ENCODE measurements at places on chromosomes 7 and 10.

GRCh38 chr7:2522780-2523433 lies 3.3 kb downstream of the LFNG start:
- no peak for DNase-seq

DNA sequence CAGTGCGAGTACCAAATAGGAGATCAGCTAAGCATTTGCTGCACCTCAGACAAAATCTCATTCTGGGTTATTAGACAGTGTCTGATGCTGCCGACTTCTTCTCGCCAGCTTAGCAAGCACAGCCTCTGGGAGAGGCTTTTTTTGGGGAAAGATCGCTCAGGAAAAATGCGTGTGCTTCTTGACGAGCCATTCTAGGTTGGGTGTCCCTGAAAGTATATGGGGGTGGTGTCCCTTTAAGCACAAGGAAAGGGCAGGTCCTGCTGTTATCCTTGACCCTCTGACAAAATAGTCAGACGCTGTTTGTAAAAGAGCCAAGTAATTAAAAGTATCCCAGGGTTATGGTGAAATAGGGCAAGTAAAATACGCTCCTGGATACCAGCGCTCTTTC lies 540.1 kb upstream of the FZD8 start:
- DNase-seq, result no peak

DNA sequence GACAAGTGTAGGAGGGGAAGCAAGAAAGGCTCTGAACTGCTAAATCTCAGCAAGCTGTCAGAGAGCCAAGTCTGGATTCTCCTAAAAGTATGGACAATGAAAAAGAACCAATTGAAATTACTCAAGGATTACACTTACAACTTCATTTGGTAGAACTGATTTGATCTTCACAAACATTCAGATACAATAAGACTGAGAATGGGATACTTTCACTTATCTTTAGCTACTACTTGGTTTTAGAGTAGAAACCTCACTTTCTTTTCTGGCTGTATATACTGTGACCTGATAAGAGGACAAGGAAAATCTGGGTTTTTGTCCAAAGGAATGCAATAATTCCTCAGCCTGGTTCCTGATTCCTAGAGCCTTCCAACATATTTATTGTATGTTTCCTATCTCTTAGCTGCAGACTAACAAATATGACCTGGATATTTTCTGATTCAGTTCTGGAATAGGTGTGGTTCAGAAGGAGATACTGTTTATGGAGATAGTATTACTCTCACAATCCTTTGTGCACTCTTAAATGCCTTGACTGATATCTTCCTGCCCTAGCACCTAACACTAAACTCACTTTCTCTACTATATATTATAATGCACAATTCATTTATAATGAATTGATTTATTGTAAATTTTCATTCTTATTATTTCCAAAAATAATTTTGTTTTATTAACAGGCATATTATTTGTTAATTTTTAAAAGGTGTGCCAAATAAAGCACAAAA lies 7.3 kb downstream of the SEMA3A start:
- DNase-seq, result no peak

- DNase-seq, result no peak
Observed at GRCh38 chr10:112793202-112793921, 156.7 kb upstream of the TCF7L2 start.

- DNase-seq, result no peak
Observed at GRCh38 chr7:70624500-70625103, 507.3 kb upstream of the GALNT17 start.

DNA sequence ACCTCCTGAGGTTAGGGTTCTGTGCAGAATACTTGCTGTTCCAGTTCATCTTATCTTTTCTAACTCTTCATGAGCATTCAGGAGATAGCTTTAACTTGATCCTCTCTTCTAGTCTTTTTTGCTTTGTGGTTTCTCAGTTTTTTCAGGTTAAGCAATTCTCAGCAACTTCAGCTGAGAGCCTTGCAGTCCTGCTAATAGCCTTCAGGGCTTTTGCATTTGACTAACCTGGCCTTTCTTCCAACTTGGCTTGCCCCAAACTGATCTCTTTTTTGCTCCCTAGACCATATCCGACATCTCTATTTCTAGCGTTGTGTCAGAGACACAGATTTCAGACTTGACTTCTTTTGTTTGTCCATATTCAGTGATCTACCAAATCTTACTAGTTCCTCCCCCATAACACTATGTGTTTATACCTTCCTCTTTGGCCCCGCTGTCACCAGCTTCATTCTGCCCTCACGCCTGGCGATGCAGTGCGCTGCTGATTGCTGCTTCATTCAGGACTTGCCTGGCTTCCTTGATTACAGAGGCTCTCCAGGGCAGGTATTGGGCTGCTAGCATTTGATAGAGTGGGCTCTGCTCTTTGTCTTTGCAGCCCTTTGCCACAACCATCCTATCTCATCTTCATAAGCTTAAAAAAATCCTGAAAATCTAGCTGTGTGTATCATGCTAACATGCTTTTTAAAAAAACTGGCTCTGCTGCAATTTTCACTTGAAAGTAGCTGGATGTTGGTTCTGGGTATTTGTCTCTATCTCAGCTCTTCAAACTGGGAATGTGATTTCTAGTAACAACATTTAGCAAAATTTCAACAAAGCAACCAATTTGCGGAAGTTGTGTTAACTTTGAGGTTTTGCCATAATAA lies 9.6 kb downstream of the CUL1 start:
- no peak for DNase-seq

DNA sequence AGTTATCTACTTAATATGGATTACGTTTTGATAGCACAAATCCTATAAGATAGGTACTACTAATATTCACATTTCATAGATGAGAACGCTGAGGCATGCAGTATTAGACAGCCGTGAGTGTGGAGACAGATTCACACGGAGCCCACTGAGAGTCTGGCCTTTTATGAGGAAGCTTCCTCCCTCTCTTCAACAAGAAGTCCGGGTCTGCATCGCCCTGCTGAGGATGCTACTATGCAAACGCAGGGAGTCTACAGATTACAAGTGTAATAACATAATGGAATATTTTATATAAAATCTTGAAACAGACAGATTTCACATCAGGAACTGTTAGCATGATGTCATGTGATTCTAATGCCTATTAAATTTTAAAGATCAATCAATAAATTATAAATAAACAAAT lies 255.9 kb upstream of the GLI3 start:
- DNase-seq, result no peak

- no peak for DNase-seq
Observed at GRCh38 chr10:122178655-122179054, 92.4 kb upstream of the BTBD16 start.

DNA sequence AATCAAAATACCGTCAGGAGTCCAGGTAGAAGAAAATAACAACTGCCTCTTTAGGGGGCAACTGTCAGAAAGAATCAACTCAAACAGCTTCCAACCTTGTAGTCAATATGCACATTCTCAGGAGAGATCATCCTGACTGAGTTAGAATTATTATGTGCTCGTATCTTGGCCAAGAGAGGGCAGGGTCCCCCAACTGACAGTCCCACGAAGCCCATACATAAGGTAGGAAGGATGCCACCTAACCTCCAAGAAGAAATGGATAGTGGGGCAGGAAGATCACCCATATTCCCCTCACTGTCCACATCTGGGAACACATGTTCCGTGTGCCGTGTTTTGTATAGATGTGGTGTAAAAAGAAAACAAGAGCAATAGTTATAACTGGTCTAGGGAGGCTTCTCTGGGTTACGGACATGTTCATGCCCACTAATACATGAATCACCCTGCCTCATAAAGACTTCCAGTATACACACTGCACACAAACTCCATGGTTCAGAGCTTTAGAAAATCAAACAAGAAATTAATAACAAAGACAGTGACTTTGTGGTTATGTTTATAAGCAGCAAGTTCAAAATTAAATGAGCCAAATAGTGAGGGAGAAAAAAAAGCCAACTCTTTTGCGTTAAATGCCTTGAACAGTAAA lies 295.6 kb downstream of the FGFR2 start:
- DNase-seq, result no peak

- DNase-seq, result no peak
Observed at GRCh38 chr7:1290026-1290678, 57.5 kb downstream of the UNCX start.

- DNase-seq, result no peak
Observed at GRCh38 chr10:514137-514671, 175.3 kb downstream of the DIP2C start.

- DNase-seq, result no peak
Observed at GRCh38 chr10:44033008-44033407, 351.9 kb downstream of the CXCL12 start.

- DNase-seq, result peak; percentile 59
Observed at GRCh38 chr10:88932539-88933256, 19.9 kb downstream of the ACTA2 start.

DNA sequence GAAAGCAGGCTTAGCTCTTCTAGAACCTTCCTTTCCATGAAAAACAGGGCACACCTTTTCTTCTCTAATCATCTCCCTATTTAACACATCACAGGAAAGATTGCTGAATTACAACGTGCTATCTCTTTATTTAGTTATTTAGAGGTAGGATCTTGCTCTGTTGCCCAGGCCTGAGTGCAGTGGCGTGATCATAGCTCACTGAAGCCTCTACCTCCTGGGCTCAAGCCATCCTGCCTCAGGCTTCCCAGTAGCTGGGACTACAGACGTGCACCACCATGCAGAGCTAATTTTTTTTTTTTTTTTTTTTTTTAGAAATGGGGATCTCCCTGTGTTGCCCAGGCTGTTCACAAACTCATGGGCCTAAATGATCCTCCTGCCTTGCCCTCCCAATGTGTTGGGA lies 251.2 kb downstream of the PRPF18 start:
- no peak for DNase-seq

DNA sequence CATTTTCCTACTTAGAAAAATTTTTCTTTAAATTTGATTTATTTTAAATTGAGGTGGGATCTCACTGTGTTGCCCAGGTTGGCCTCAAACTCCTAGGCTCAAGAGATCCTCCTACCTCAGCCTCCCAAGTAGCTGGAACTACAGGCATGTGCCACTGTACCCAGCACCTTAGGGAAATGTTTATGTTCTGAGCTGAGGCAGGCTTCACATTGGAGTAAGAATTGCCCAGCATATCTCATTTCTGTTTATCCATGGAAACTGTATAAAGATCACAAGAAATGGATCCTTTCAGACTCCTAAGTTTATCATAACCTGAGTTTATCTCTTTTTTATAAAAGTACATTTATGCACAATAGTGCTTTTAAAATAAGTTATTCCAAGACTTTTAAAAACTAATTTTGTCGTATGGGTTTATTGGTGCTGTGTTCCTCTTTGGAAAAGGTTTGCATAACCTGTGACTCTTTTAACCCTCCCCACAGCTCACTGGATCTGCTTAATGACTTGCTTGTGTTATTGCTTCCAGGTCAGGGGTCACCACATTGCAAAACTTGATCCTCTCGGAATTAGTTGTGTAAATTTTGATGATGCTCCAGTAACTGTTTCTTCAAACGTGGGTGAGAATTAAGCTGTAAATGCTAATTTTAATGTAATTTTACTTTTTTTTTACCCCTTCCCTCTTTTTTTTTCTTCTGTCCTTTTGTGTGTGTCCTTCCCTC lies 40.7 kb downstream of the OGDH start:
- DNase-seq, result no peak

GRCh38 chr7:44867073-44867995 lies 18.0 kb downstream of the PURB start:
- no peak for DNase-seq

- DNase-seq, result no peak
Observed at GRCh38 chr7:101402081-101402779, 39.6 kb downstream of the COL26A1 start.

- DNase-seq, result no peak
Observed at GRCh38 chr10:91879515-91880170, 29.6 kb downstream of the FGFBP3 start.

GRCh38 chr7:44415510-44415909 lies 74.9 kb downstream of the NUDCD3 start:
- DNase-seq, result no peak

GRCh38 chr7:48042216-48042615 lies 6.9 kb downstream of the C7orf57 start:
- no peak for DNase-seq

- DNase-seq, result no peak
Observed at GRCh38 chr10:99995713-99996112, 14.0 kb downstream of the DNMBP start.

DNA sequence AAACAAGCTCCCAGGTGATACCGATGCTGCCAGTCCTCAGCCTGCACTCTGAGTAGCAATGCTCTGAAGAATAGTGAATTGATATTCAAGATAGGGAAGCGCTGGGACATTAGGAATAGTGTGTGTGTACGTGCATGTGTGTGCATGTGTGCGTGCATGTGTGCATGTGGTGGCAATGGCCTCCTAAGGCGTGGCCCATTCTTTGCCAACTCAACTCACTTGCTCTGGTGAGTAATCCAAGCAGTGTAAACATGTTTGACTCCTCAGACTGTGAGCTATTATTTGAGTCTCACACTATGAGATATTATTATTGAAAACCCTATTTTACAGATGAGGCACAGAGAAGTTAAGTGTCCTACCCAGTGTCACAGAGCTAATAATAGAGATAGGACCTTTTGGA lies 186.6 kb downstream of the RAB11FIP2 start:
- no peak for DNase-seq

DNA sequence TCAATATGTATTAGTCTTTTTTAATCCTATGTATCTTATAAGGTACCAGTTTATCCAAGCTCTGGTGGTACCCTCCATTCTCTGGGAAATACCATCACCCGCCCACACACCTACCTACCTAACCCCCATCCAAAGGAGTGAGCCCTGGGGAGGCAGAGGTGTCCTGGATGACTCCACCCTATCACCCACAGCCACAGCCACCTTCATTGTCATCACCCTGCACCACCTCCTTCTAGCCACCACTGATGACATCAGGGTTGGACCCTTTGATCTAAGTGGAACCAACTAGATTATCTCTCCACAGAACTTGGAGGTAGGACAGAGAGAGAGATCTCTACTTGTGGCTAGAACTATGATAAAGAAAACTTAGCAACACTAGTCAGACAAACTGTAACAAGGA lies 259.4 kb downstream of the PARD3 start:
- no peak for DNase-seq

DNA sequence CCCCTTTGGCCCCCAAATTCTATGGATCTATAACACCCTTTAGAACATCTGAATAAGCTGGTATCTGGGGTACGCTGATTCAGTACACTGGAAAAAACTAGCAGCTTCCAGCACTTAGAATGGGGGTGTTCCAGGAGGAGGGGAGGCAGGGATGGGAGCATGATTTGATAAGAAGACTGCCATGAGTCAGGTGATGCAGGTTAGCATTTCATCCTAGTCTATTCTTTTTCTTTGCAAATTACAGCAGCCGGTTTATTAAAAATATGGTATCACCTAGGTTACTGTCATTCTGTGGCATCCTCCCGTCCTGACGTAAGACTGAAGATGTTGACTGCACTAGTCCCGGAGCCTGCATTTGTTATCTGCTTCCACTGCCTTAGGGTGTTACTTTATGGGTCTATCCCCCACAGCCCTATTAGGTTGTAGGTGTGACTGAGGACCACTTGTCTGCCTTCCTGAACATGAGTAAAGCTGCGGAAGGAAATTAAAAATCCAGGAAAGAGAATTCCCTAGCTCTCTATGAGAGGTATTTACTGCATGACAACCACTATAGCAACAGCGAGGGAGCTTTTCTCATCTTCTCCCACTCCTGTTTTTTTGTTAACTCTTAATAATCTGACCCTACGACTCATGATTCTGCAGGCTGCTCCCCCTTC lies 1.9 kb downstream of the HTR5A start:
- no peak for DNase-seq
